ENCODE measurements at places on chromosomes 12 and 14. TPM values are rescaled to one million over a fixed set of nuclear protein-coding genes. Genes with fewer than 3 reads are reported as not detected.

Gene AQP2
- total RNA-seq = not detected

DNA sequence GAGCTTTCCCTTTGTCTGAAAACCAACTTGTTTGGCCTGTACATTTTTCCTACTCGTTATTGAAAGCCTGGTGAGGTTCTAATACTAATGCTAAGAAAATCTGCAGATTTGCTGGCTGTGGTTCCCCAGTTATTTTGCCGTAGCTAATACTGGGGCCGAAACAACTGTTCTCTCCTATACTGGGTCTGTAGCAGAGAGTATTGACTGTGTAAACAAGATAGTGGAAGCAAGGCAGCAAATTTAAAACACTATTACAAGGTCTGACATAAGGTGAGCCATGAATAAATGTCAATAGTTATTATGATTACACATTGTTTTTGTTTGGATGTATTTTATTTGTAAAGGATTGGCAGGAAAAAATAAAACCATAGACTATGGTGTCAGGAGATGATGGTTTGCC lies 1244.0 kb downstream of the AACS start:
- DNase-seq = no peak

Gene CIROP
- total RNA-seq = not detected

- DNase-seq = no peak
Measured at GRCh38 chr14:100619396-100620254, 32.4 kb upstream of the BEGAIN start.

GRCh38 chr14:106845286-106846087 lies 1319.1 kb downstream of the TMEM121 start:
- peak; percentile 82 for DNase-seq

Gene SRSF5
- 255 TPM for total RNA-seq

Gene CCT2
- total RNA-seq = 403 TPM

- DNase-seq = peak; percentile 88
Measured at GRCh38 chr14:101823511-101824120, 62.1 kb downstream of the PPP2R5C start.

DNA sequence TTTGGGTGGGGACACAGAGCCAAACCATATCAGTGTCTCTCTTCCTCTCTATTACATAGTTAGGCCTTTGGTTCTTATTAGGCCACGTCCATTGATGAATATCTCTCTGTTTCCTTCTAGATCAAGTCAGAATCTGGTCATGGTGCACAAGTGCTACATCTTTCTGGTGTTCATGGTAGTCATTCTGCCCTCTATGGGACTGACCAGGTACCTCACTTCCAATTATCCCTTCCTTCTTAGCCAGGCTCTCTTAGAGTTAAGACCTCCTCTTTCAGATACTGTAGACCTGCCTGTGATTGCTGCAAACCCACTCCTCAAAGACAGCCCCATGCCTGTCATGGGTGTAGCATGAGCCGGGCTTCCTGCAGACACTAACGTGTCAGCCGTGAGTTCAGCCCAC lies 25.2 kb downstream of the NGB start:
- DNase-seq = no peak

DNA sequence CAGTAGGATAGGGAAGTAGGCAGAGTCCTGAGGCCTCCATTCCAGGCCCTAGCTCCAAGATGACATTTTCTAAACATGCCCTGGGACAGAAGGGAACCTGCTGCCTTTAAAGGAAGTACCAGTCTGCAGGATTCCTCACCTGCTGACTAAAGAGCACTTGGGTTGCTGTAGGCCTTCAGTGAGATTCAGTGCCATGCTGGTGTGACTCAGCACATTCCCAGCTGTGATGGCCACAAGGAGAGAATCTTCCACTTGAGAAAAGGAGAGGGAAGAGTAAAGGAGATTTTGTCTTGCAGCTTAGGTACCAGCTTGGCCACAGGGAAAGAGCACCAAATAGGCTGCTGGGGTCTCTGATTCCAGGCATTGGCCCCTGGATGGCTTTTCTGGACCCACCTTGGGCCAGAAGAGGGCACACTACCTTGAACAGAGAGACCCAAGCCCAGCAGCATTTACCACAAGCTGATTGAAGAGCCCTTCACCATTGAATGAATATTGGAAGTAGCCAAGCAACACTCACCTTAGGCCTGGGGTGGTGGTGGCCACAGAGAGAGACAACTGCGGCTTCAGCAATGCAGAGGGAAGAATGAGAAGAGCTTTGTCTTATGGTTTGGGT lies 498.3 kb downstream of the KCNH5 start:
- DNase-seq = no peak

GRCh38 chr12:55906056-55906455 lies 21.6 kb downstream of the PYM1 start:
- DNase-seq = no peak

Gene SLC4A8
- total RNA-seq = 2.7 TPM

Gene OLR1
- not detected for total RNA-seq

DNA sequence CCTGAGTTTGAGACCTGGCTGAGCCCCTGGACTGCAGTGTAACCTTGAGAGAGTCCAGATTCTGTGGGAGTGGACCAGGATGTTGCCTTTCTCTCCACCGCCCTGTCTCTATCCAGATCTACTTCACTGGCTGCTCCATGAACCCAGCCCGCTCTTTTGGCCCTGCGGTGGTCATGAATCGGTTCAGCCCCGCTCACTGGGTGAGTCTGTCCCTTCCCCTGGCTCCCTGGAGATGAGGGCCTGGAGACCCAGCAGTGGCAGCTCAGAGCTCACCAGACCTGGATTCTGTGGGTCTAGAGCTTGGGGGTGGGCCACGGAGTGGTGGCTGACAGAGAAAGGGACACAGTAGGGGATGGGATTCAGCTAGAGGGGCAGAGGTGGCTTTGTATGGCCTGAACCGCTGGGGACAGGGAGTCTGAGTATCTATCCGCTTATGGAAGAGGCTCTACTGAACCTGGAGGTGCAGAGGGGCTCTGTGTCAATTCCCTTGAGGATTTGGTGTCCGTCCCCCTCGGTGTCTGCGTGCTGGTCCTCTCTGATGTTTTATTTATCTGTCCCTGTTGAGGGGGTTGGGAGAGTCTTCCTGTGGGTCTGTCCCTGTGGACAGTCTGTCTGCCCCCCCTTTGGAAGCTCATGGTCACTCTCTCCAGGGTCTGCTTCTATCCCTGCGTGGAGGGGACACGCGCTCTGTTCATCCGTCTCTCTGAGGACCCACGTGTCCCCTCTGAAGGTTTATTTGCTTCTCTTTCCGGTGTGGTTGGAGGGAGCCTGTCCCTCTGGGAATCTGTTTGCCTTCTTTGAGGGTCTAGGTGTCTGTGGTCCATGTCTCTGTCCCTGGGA lies 2.5 kb downstream of the AQP5 start:
- DNase-seq = no peak

Gene OTX2
- not detected for total RNA-seq

GRCh38 chr14:97916669-97917568 lies 1119.7 kb downstream of the VRK1 start:
- peak; percentile 4 for DNase-seq

Gene IL31
- not detected for total RNA-seq

DNA sequence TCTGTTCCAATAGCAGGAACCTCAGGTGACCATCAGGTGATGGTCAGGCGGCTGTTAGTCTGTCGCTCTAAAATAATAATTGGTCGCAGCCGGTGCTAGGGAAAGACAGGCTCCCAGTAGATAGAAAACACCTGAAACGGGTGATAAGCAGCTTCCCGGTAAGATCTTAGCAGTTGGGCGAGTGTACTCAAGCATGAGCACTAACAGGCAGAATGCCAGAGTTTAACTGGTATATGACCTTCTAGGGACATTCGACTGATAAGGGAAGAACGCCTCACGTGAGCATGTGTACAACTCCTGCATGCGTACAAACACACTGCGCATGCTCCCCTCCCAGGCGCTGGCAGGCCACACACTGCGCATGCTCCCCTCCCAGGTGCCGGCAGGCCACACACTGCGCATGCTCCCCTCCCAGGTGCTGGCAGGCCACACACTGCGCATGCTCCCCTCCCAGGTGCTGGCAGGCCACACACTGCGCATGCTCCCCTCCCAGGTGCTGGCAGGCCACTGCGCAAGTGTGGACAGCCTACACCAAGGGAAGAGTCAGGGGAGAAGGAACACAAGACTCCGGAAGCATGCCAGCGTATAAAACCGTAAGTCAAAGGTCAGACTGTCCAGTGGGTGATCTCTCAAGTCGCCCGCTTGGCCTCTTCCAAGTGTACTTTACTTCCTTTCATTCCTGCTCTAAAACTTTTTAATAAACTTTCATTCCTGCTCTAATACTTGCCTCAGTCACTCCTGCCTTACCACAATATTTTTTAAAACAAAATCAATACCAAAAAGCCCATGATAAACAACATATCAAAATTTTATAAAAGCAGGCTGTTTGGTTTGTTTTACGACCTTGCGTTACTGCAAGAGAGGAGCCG lies 24.5 kb downstream of the GPRC5D start:
- peak; percentile 9 for DNase-seq

Gene ATF7IP
- total RNA-seq = 107 TPM

Gene SMIM41
- total RNA-seq = not detected
